ENCODE measurements at places on chromosomes 11 and 22.

GRCh38 chr11:110736171-110736553 is 23.9 kb upstream of the ARHGAP20 start:
- no peak for DNase-seq

DNA sequence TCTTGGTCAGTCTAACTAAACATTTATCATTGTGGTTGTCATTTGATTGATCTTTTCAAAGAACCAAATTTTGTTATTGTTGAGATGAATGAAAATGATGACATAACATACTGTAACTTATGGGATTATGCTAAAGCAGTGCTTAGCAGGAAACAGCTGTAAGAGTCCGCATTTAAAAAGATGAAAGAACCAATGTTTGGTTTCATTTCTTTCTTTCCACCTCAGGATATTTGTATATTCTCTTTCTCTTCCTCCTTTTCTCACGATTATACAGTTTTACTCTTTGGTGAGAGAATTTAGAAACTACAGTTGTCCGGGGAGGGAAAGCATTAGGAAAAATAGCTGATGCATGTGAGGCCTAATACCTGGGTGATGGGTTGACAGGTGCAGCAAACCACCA is 23.1 kb downstream of the PIH1D2 start:
- DNase-seq = no peak

- DNase-seq = no peak
Measured at GRCh38 chr11:92920331-92920730, 49.1 kb upstream of the MTNR1B start.

DNA sequence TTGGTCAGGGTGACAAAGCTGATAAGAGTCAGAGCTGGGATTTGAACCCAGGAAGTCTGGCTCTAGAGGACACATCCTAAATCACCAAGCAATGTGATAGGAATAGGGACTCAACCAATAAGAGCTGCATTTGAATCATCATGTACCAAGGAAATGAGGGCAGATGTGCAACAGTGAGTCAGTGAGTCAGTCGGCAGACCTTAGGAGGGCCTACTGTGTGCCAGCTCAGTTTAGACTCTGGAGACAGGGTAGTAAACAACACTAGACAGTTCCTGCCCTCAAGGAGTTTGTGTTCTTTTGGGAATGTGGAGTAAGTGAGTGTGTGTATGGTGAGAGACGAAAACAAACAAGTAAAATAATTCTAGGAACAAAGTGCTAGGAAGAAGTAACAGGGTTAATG is 11.2 kb downstream of the IL10RA start:
- DNase-seq = no peak

DNA sequence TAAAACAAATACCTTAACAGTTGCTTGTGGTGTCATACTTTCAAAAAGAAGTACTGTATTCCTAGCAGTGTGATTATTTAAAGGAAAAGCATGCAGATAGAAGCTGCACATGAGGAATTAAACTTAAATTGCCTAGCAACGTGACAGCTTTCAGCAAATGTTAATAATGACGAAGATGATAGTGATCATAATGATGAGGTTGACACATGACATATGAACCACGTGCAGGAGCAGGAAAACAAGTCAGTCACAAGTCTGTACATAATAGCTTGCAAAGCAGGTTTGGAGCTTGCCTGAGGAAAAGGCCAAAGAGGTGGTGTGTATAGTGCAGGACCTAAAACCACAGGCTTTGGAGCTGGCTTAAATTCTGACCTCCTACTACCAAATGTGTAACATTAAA is 30.6 kb upstream of the PIK3C2A start:
- DNase-seq = no peak

GRCh38 chr22:49663823-49664222 is 163.8 kb downstream of the BRD1 start:
- DNase-seq = no peak

GRCh38 chr11:103997082-103997481 is 39.4 kb upstream of the DDI1 start:
- DNase-seq = no peak

DNA sequence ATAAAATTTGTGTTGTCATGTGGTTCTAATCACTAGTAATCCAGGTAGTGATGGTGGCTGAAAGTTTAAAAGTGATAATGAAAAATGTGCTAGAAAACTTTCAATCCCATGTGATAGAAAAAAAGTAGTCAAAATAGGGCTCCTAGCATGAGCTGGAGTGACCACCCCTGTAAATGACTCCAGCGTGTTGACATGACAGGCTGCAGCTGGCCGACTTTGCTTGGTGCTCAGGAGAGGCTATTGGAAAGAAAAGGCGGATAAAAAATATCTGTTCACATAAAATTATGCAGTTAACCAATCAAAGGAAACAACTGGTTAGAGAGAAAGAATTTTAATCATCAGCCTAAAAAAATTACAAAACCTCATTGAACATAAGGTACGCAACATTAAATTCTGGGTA is 16.9 kb upstream of the MTCH2 start:
- DNase-seq = no peak

GRCh38 chr11:2347308-2347830 is 29.7 kb upstream of the CD81 start:
- DNase-seq = no peak

- DNase-seq = no peak
Measured at GRCh38 chr22:32744176-32744959, 57.1 kb upstream of the TIMP3 start.

GRCh38 chr22:48554893-48555572 is 1272.6 kb downstream of the BRD1 start:
- DNase-seq = peak; percentile 36

- no peak for DNase-seq
Measured at GRCh38 chr11:1307998-1308742, 1.3 kb downstream of the TOLLIP start.

GRCh38 chr11:3195251-3196160 is 23.1 kb downstream of the MRGPRG start:
- DNase-seq = no peak

GRCh38 chr11:119754656-119755355 is 25.8 kb upstream of the NECTIN1 start:
- no peak for DNase-seq

- DNase-seq = no peak
Measured at GRCh38 chr11:61949169-61950034, 749 bp upstream of the BEST1 start.

- no peak for DNase-seq
Measured at GRCh38 chr11:72491001-72491400, 56.7 kb upstream of the CLPB start.

DNA sequence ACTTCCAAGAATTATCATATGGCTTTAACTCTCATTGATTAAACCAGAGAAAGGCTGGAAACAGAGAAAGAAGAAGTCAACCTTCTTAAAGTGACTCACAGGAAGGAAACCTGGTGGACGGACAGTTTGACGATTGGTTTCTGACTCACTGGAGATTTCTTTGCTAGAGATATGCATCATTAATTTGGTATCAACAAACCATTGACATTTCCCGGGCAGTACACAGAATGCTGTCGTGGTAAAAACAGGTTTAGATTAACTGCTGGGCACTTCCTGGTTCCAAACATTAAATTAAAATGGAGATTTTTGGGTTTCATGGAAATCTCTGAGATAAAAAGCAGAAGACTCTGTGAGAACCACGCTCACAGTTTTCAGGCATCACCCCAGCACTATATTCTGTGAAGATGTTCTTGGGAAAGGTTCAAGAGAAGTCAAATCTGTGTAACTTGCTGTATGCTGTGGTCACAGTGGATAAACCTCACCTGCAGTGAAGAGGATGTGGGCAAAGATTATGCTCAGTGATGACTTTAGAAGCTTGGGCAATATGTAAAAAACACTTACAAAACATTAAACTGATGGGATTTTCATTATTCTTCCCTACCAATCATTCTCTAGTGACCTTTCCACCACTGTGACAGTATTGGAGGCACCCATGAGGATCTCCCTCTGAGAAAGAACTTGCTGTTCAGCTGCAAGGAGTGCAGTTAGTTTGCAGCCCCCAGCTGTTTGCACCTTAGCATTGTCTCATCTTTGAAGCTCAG is 61.1 kb upstream of the CD44 start:
- DNase-seq = no peak

- no peak for DNase-seq
Measured at GRCh38 chr22:36457688-36458450, 23.6 kb downstream of the TXN2 start.

- DNase-seq = no peak
Measured at GRCh38 chr22:39273950-39274887, 29.4 kb upstream of the PDGFB start.

DNA sequence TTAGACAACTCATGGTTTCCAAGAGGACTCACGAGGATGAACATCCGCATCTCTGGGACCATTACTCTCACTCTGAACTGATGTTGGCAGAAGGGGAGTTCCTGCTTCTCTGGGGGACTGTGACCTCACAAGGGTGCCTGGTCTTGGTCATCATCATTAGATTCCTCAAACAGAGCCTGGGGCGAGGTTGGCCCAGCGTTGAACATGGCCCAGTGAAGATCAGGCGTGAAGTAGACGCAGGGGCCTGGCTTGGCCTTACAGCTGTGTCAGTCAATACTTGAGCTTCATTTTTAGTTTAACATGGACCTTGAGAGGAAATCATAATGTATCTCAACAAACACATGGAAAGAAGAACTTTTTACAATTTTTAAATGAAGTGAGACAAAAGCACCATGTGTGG is 617.1 kb downstream of the BRD1 start:
- no peak for DNase-seq

DNA sequence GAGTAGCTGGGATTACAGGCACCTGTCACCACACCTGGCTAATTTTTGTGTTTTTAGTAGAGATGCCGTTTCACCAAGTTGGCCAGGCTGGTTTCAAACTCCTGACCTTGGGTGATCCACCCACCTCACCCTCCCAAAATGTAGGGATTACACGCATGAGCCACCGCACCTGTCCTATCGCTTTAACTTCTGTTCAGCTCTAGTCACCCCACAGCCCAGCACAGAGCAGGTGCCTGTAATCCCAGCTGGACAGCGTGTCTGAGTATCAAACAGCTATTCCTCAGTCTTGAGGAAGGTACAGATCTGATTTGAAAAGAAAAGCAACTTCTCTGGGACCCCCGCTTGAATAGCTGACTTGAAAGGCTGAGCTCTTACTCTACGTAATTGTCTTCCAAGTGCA is 149.1 kb downstream of the CTTN start:
- DNase-seq = no peak

DNA sequence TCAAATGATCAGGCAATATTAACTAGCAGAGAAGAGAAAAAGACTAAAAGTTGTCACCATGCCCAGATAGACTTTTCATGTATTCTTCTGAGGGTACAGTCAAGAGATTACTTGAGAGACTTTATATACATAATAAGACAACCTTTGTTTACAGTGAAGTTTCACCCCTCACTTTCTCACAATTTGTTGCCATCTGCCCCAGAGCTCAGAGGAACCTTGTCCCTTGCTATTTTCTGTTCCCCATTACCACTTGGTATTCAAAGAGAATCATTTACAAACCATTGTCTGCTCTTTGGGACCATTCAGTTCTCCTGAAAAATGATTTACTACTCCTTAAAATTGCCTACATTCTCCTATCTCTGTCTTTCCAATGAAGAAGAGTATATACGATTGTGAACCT is 544.6 kb downstream of the CNTN5 start:
- DNase-seq = no peak

- DNase-seq = no peak
Measured at GRCh38 chr22:22164541-22165272, 79.9 kb upstream of the VPREB1 start.

GRCh38 chr11:1693327-1694063 is 3.5 kb upstream of the KRTAP5-6 start:
- DNase-seq = peak; percentile 88

DNA sequence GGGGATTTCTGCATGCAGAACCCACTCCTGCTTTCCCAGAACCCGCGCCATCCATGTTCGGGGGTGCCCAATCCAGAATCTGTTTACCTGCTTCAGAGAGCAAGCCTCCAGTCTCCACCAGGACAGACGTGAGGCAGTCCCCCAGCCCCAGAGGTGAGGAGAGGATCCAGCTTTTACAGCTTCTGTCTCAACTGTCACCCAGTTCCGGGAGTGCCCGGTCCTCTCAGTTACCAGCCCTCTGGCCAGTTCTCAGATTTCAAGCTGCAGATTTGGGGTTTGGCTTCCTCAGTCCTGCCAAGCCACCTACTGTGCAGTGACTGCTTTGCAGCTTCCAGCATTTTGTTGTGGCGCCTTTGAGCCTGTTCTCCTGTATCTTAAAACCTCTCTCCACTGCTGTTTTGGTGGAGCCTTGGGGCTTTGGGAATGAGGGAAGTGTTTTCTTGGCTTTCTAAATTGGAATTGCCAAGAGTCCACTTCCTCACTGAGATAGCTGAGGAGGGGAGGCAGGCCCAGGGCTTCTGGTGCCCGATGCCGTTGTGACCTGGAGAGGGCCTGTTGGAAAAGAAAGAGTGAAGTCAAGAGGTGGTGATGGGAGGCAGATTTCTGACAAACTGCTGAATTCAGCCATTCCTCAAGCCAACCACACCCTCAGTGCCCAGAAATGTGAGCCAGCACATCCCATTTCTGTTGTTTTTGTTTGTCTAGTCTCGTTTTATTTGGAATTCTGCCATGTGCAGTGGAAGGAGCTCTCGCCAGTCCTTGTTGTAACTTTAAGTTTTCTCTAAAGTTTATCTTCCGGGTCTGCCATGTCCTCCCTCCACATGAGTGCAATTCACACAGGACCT is 513.4 kb downstream of the TBC1D22A start:
- no peak for DNase-seq

DNA sequence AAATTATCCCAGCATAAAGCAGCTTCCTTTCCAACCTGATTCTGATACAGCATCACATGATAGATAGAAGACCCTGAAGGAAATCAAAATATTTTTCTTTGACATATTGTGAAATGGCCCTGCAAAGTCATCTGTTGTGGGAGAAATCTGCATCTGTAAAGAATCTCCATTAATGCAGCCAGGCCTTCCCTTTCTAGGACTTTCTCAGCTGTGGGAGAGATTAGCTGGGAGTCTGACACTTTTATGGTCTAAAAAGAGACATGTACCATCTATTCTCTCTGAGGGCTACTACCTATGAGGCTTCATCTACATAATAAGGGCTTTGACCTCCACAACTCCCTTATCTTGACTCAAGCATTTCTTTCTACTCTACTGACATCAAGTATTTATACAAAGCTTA is 238.1 kb downstream of the SWAP70 start:
- no peak for DNase-seq

GRCh38 chr11:64932324-64932723 is 3.4 kb downstream of the GPHA2 start:
- DNase-seq = no peak

GRCh38 chr11:16883174-16883573 is 131.0 kb downstream of the PLEKHA7 start:
- no peak for DNase-seq

GRCh38 chr11:86460461-86461385 is 86.0 kb downstream of the CCDC81 start:
- no peak for DNase-seq

GRCh38 chr11:73158356-73159051 is 16.4 kb upstream of the FCHSD2 start:
- DNase-seq = no peak

- no peak for DNase-seq
Measured at GRCh38 chr11:1854132-1854948, 1.5 kb downstream of the LSP1 start.

- no peak for DNase-seq
Measured at GRCh38 chr11:131964698-131965483, 594.5 kb downstream of the NTM start.

- DNase-seq = no peak
Measured at GRCh38 chr11:43984519-43985385, 42.3 kb downstream of the C11orf96 start.
